ENCODE measurements at places on chromosomes 3 and 15.

DNA sequence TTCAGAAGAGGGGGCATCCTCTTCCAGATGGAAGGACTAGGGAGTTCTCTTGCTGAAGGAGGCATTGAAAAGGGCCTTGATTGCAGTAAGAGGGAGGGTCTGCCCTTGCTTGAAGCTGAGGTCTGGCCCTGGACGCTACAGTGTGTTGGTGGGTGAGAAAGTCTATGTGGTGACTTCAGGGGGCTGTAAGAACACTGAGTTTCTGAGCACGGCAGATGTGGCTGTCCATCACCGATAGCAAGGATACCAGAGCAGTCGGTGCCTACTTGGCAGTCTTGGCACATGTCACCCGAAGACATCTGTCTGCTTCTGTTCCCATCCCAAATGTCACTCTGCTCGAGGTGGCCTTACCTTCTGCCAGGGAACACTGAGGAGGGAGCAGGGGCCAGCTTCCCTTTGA, 631.1 kb upstream of the CFAP20DC start:
- DNase-seq = no peak

DNA sequence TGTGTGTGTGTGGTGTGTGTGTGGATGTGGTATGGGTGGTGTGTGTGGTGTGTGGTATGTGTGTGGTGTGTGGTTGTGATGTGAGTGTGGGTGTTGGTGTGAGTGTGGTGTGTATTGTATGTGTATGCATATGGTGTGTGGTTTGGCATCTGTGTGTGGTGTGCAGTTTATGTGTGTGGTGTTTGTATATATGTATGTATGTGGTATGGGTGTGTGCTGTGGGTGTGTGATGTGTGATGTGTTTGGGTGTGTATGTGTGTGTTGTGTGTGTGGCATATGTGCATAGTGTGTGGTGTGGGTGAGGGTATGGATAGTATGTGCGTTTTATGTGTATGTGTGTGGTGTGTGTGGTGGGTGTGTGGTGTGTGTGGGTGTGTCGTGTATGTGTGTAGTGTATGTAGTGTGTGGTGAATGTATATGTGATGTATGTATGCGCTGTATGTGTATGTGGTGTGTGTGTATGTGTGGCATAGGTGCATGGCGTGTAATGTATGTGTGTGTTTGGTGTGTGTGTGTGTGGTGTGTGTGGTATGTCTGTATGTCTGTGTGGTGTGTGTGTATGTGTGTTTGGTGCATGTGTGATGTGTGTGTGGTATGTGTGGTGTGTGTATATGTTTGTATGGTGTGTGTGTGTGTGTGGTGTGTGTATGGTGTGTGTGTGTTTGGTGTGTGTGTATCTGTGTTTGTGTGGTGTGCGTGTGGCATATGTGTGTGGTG, 58.0 kb downstream of the EFCAB12 start:
- DNase-seq = no peak

- DNase-seq = no peak
These were observed 149.9 kb downstream of the SST start for GRCh38 chr3:187520027-187520945.

- DNase-seq = no peak
These were observed 108.3 kb upstream of the CACNA2D3 start for GRCh38 chr3:54014067-54014466.

GRCh38 chr3:193768070-193768394, 175.0 kb downstream of the OPA1 start:
- no peak for DNase-seq

GRCh38 chr15:52193321-52193720, 2.1 kb upstream of the GNB5 start:
- no peak for DNase-seq

- no peak for DNase-seq
These were observed 63.9 kb downstream of the XXYLT1 start for GRCh38 chr3:195207056-195207455.

DNA sequence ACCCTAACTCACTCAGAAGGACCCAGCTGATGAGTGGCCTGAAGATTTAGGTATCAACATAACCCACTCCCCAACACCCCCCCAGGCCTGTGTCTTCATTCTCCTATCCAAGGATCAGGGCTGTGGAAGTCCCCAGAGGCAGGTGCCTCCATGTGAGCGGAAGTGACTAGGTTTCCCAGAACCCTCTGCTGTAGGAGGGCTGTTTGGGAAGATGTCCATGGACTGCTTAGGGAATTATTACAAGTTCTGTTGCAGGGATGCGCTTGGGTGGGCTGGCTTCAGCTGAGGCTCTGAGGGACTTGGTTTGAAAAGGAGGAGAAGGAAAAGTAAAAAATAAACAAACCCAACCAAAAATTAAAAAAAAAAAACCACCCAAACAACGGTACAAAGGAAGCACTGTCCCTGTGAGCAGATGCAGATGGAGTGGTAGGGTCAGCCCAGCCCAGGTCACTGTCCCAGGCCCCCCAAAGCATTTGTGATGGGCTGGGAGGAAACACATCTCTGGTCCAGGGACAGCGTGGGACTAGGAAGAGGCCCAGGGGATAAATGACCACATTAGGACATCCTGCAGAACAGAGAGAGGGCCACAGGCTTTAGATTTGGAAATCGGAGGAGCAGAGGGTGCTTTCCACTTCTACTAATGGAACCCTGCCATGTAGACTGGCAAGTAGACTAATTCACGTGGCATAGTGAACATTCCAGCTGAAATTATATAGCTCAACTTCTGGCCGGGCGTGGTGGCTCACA, 12.2 kb upstream of the APOD start:
- no peak for DNase-seq

GRCh38 chr3:52193065-52193464, 4.9 kb upstream of the ALAS1 start:
- no peak for DNase-seq

DNA sequence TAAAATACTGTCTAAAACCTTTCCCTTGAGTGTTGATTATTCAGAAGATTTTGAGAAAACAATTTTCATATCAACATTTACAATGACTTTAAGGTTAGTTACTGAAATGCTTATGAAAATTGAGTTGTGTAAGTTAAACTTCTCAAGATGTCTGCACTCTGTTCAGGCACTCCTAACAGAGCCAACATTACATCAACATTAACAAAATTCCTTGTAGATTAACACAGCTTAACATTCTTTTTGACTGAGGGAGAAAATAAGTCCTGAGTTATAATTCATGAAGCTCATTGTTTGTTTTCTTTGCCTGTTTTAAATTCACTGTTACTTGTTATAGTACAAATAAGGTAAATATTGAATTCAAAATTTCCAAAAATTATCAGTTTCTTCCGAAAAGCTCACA, 9.0 kb downstream of the ACKR4 start:
- no peak for DNase-seq

- DNase-seq = no peak
These were observed 20.7 kb downstream of the TATDN2 start for GRCh38 chr3:10268930-10269329.

- no peak for DNase-seq
These were observed 537.6 kb downstream of the PLOD2 start for GRCh38 chr3:145623349-145623748.

DNA sequence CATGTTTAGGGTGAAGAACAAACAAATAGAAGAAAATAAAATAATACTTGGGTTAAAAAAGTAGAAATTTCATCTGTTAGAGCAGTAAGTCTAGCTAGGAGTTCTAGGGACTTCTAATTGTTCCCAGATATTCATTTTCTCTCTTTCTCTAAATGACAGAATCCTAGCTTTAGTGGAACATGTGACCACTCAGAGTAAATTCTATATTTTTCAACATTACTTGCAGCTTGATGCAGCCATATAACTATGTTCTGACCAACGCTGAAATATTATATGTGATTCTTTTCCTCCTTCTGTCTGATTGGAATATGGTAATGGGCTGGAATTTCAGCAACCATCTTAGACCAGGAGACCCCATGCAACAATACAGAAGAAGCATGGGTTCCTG, 8.1 kb downstream of the PTX3 start:
- no peak for DNase-seq

DNA sequence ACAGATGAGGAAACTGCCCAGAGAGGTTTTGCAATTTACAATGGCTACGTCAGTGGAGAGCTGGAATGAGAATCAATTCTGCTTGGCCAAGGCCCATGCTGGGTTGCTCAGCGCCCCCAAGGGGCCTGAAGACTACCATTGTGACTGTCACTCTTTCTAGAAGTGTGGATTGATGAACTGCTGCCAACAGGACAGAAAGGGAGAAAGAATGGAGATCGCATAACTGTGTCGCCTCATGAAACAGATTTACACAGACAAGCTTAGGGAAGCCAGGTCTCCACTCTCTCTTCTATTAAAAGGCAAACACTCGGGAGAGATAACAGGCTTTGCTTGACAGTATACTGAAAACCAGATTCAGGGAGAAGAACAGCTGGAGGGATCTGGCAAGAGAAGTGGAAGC, 160.0 kb downstream of the STT3B start:
- no peak for DNase-seq

DNA sequence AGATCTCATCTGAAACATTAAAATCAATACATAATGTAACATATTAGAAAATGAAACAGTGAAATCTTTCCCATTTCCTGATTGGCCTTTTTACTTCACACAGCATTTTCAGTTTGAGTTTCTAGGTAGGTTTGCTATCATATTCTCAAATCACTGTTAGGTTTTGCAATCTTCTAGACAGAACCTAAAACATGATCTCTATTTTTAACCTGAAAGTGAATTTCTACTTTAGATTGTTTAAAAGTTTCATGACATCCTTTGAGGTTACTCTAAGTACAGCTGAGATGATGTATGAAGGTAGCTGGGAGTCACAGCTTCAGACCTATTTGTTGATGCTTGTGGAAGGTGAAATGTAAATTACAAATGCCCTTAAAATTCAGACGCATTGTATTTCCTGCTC, 118.4 kb upstream of the GPR149 start:
- DNase-seq = no peak

DNA sequence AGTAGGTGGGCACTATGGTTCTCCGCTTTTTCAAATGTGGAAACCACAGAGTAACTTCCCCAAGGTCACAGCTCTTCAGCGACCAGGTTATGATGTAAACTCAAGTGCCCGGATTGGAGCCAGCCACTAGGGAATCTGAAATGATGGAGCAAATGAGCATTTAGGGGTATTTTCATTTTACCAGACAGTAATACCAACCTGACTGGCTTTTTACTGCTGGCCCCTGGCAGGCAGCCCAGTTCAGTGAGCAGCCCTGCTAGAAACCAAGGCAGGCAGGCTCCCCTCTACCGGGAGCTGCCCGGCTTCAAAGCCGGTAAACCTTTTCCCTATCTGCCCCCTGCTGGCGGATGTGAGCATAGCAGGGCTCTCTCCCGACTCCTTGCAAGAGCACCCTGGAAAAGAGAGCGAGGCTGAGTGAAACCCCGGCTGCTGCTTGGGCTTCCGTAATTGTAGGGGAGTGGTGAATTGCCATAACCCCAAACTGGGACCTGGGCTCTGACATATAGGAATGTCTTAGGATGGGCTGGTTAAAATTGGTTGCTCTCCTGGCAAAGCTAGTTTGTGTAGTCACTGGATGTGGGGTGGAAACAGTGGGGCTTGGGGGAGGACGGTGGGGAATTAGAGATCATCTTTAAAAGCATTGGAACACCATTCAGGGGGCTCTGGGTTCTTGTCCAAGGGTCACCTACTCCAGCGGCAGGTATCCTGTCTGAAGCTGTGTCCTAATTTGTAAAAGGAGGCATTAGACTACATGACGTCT, 98.0 kb upstream of the TNFAIP8L3 start:
- peak; percentile 64 for DNase-seq

DNA sequence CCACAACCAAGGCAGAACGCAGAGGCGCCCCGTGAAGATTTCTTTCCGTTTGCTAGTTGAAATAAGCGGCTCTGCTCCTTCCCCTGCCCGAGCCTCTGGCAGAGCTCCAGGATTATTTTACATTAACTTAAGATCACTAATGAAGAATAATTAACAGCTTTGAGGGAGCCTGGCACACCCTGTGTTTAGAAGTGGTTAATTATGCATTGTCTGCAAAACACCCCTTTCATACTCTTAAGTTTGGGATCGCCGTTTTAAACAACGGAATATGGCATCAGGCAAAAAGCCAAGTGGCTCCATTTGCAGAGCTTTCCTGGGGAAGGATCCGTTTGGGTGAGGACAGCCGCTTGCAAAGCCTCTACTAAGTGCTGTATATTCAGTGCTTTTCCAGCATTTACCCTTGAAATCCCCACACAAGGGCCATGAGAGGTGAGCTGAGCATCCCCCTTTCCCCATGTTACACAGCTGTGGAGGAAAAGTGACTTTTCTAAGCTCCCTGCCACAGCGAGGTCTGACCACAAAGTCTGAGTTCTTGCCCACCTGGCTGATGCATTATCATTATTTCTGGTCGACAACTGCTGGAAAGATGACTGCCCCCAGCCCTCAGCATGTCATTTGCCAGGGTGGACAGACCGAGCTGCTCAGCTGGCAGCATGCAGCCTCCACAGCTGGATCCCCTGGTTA, 33.9 kb downstream of the IQSEC1 start:
- DNase-seq = no peak

DNA sequence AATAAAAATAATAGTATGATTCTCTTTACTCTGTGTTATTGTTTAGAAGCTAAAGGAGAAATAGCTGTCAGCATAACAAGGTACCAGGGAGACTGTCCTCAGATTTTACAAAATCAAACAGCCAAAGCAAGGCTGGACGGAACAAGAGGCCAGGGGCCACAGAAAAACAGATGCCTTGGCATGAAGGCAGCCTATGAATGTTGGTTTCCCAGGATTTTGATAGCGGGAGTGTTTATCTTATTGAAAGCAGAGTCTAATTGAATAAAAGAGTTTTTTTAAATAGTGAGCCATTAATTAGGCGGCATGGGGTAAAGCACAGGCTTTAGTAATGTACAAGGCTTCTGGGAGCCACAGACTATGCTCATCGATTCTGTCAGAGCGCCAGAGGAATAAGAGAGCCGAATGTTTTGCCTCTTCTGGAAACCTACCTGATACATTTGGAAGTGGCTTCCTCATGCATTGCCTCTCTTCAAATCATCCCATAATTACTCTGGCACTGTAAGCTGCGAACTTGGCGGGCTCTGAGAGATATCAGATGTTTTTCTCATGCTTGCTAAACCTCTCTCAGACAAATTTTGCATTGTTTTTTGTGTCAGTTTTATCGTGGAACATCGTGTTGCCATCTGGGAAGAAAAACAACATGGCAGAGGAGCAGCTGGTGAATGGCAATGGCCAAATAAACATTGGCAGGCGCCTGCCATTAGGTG, 30.4 kb upstream of the TMCO5A start:
- DNase-seq = no peak

GRCh38 chr3:162022911-162023310, 526.3 kb downstream of the OTOL1 start:
- DNase-seq = no peak

GRCh38 chr3:64667887-64668581, 19.8 kb downstream of the ADAMTS9 start:
- DNase-seq = no peak

GRCh38 chr15:31660816-31661215, 334.2 kb downstream of the KLF13 start:
- no peak for DNase-seq

GRCh38 chr3:147191795-147192385, 214.5 kb downstream of the ZIC4 start:
- DNase-seq = no peak

DNA sequence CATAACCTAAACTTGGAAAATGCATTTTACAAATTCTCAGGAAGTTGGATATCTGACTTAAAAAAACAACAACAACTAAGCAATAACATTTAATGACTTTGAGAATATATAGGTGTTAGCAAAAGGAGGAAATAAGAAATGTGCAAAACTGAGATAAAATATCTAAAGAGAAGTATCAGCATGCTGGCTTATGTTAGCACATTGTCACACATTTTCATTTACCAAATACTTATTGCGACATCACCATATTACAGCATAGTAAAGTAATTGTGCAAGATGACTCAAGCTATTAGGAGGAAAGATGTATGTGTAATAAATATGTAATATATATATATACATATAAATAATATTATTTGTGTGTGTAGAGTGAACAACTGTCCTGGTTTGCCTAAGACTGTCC, 9.2 kb downstream of the PTX3 start:
- no peak for DNase-seq

All from stimulated activated CD4-positive, alpha-beta T cell treated with anti-CD3 and anti-CD28 coated beads, Interleukin-1b, Interleukin-23, amount 100 ng/mL, for 1 hour (primary cell).